ENCODE measurements at places on chromosomes 2 and 18.

DNA sequence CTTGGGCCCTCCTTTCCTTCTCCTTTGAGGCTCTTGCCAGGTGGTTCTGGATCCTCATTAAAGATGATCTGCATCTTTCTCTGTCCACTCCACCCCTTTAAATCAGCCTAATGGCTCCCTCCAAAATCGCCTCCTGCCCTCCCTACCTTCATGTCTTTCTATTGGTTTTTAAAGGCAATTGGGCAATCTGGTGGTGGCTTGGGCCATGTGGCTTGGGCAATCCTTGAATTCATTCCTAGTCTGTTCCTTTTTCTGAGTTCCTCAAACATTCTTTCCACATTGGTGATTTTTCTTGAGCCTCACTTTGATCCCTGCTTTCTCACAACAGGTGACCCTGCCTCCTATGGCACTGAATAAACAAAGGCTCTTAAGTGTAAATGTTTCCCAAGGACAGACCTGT is 266.2 kb upstream of the REV1 start:
- DNase-seq: no peak

DNA sequence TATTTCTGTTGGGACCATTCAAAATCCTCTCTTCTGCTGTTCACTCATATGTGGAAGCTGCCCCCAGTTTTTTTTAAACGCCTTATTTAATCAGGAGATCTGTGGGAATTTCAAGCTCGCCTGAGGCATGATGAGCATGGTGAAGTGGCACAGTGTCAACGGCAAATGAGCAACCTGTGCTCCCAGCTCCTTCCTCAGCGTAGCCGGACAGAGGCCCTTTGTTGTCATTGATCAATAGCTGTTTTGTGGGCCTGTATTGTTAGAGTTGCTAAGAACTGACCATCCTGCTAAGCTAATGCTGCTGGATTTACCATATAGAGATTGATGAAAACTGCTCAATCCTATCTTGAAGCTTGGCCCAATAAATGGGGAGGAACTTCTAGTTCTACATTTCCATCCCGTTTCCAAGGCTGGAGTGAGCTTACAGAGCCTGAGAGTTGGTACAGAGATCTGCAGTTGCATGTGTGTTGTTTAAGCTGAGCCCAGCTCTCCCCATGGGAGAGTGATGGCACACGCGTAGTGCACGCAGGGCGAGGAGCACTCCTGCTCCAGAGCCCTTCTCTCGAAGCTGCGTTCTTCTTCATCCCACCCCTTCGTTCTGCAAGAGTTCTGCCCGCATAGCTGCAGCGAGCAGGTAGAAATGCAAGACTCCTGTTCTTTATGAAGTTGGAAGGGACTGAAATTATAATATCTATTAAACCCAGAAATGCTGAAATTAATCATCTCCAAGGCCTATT is 108.8 kb downstream of the RTN4 start:
- DNase-seq: no peak

- DNase-seq: no peak
Observed at GRCh38 chr2:98538280-98539041, 69.9 kb downstream of the COA5 start.

DNA sequence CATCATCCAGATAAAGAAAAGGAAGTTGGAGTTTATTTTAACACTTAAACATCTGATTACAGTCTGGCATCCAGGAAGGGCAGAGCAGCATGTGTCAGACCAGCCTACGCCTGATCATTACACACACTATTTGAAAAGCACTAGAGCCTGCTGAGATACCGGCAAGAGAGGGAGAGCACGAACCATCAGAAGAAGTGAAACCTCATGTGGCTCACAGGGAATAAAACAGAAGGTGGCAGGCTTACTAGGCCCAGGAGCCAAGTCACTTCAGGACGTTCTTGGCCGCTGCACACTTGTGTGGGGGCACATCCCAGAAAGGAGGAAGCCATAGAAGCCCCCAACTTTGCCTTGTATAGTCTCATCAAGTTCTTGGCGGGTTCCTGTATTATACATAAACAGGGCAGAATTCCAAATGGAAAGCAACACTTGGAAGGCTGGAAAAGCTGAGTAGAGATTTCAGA is 105.5 kb downstream of the UGGT1 start:
- DNase-seq: no peak

- peak; percentile 33 for DNase-seq
Observed at GRCh38 chr18:72235422-72235821, 308.7 kb downstream of the CBLN2 start.

DNA sequence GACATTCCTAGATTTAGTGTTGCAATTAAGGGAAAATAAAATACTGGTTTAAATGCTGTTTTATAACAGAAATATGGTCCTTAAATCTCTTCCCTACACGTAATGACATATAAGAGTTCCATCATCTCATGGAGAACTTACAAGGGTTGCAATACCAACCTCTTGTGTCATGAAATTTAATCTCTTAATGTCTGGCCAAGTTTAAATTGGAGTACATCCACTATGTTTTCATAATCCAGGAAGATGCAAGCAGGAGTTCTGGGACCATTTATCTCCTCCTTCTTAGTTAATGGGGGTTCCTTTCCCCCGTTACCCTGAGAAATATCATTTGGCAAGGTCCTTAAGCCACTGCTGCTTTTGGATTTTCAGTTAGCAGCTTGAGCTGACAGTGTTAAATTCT is 126.0 kb upstream of the ACVR2A start:
- no peak for DNase-seq

GRCh38 chr2:9539531-9539930 is 16.1 kb downstream of the ADAM17 start:
- DNase-seq: no peak

- DNase-seq: peak; percentile 52
Observed at GRCh38 chr2:70086278-70086837, 919 bp upstream of the PCBP1 start.

GRCh38 chr2:179274749-179275148 is 10.1 kb upstream of the SESTD1 start:
- DNase-seq: no peak

DNA sequence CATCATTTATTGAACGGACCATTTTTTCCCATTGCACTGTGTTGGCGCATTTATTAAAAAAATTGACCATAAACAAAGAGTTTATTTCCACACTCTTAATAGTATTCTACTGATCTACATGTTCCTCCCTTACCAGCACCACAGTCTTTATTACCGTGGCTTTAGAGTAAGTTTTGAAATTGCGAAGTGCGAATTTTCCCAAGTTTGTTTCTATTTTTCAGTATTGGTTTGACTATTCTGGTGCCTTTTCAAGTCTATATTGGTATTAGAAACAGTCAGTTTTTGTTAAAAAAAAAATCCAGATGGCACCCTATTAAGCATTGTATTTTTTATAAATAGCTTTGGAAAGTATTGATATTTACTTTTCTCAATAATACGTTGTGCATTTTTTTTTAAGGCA is 795.1 kb upstream of the HS6ST1 start:
- no peak for DNase-seq

GRCh38 chr2:28565720-28566295 is 69.9 kb downstream of the PLB1 start:
- DNase-seq: no peak

GRCh38 chr2:71897836-71898235 is 249.8 kb downstream of the CYP26B1 start:
- DNase-seq: no peak

- peak; percentile 31 for DNase-seq
Observed at GRCh38 chr2:176643646-176644045, 374.4 kb downstream of the MTX2 start.

GRCh38 chr18:45167631-45168280 is 447.5 kb upstream of the SLC14A2 start:
- DNase-seq: no peak

- DNase-seq: no peak
Observed at GRCh38 chr2:181677912-181678586, 2.3 kb downstream of the NEUROD1 start.

- no peak for DNase-seq
Observed at GRCh38 chr2:5695654-5696403, 3.6 kb downstream of the SOX11 start.

DNA sequence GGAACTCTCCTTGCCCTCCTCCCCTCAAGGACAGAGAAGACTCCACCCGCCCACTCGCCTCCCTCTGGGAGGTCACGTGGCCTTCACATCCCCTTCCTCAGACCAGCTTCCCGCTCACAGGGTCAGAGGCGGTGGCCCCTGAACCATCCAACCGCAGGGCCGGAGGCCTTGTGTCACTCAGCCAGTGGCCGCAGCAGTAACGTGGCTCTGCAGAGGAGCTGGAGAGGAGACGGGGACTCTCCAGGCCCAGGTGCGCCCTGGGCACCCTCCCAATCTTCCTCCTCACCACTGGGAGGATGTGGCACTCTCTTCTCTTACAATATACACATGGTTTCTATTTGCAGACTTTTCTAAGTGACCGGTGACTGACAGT is 161.7 kb downstream of the TWIST2 start:
- no peak for DNase-seq

GRCh38 chr18:75113455-75113854 is 95.5 kb downstream of the PTGR3 start:
- DNase-seq: no peak

GRCh38 chr2:55947752-55948151 is 24.2 kb upstream of the EFEMP1 start:
- no peak for DNase-seq

DNA sequence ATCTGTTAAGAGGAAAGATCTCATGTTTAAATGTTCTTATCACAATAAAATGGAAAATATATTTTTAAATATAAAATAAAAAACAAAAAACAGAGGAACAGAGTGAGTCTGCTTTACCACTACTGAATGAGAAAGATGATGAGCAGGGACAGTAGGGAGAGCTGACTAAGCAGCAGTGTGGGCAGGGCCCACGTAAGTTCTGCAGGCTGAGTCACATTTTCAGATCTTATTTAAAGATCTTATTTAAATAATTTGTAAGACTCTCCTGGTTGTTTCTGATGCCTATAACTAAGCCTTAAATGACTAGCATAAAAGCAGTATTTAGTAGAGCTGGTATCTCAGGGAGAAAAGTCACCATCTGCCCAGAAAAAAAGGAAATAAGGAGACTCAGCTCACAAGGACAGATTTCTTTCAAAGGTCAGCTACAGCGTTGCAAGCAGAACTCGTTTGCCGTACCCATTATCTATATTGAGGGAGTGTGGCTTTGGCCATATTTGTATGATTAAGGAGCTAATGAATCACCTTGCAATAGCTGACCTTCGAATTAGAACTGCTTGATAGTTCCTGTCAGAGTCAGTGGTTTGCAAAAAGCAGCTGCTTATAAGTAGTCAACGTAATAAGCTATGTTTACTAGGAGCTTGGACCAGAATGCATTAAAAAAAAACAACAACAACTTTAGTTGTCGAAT is 322.1 kb upstream of the CHAC2 start:
- no peak for DNase-seq

- DNase-seq: no peak
Observed at GRCh38 chr2:173370198-173370597, 15.5 kb downstream of the CDCA7 start.

DNA sequence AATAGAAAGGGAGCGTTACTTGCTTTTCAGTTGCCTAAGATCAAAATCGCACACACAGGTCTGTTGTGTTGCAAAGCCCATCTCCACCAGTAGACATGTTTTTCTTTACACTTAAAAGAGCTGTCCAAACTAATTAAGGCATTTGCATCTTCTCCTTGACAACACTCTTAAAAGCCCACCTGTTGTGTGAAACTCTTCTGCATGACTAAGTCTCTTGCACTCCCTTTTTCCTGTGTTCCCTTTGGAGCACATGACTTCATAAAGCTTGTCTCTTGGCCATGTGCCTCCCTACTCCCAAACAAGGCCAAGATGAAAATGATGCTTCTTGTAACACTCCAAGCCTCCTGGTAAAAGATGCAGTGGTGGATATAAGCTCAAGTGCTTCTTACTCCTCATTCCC is 26.1 kb downstream of the PID1 start:
- no peak for DNase-seq

DNA sequence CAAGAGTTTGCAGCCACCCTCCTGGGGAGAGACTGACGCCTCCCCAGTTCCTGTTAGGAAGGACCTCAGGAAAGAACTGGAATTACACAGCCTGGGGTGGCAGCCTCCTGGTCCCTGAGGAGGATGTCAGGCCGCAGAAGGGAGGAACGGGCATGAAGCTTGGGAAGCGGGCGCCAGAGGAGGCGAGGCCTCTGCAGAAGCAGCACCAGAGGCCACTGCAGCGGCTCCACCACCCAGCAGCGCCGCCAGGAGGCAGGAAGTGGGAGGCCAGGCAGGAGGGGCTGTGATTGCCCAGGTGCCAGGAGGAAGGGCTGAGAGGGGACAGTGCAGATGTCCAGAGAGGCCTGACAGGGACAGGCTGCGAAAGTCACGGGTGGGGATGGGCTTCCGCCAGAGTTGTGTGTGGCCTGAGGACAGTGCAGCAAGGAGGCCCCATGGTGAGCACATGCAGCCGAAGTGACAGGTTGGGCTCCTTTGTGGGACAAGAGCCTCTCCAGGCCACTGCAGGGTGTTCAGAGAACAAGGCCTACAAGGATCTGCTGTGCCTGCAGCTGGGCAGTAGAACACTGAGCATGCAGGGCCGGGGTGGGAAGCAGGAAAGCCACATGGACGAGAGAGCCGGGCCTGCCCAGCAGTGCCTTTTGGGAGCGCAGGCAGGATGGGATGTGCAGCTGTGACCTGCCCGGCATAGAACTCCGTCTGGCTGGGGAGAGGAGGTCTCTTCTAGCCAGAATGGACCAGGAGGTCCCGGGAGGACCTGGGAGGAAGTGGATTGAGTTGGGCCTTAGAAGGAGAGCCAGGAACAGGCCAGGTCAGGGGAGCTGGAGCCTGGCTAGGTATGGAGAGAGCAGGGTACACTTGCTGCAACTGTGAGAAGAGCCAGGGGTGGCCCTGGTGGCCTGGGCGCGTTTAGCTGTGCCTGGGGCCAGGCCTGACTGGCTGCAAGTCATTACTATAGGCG is 39.1 kb upstream of the ALPP start:
- no peak for DNase-seq

DNA sequence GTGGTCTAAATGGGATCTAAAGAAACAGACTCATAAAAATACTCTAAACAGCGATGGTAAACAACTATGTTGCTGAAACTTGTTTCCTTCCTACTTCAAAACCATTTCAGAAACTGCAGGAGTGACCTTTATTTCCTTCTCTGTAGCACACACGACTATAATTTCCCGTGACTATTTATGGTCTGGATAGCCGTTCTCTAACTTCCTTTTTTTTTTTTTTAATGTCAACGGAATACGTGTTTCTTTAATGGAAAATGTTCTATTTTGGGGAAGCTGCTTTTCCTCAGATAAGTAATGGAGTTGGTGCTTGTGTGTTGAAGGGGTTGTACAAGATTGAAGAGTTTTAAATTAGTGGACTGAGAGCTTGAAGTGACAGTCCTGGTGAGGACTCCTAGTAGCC is 224.1 kb downstream of the PHLPP1 start:
- no peak for DNase-seq

DNA sequence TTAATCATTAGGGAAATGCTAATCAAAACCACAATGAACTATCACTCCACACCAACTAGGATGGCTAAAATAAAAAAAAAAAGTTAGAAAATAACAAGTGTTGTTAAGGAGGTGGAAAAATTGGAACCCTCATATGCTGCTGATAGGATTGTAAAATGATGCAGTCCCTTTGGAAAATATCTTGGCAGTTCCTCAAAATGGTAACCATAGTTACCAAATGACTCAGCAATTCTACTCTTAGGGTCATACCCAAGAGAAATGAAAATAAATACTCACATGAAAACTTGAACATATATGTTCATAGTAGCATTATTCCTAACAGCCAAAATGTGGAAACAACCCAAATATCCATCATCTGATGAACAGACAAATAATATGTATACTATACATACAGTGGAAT is 15.7 kb upstream of the ACVR2A start:
- DNase-seq: no peak

All from NCI-H1092 (cell line).